Right lobe of liver (tissue), 6 donors: ENCODE measurements at places on chromosomes 5 and 9. TPM values are rescaled to one million over a fixed set of nuclear protein-coding genes. Genes with fewer than 3 reads are reported as not detected.

Gene ZNF883
- total RNA-seq: not detected

Gene PCDHGC5
- total RNA-seq: 0.24 TPM

Gene APBA1
- 25.5 TPM for total RNA-seq

Gene TJP2
- total RNA-seq: 62.0 TPM

Gene C9orf78
- total RNA-seq: 39.8 TPM

Gene PSMD5
- total RNA-seq: 24.9 TPM

Gene MELK
- total RNA-seq: 5.3 TPM

Gene FREM1
- 0.73 TPM for total RNA-seq

Gene ZNF484
- total RNA-seq: 2.3 TPM

Gene C5orf34
- total RNA-seq: 0.99 TPM

Gene BARHL1
- not detected for total RNA-seq

Gene TMEM232
- 1.3 TPM for total RNA-seq

Gene SPINK4
- total RNA-seq: not detected

Gene C7
- 104 TPM for total RNA-seq

Gene RAB14
- 52.6 TPM for total RNA-seq

Gene TXNDC8
- not detected for total RNA-seq

Gene C1QTNF2
- total RNA-seq: 0.11 TPM

Gene MYOZ3
- 0.12 TPM for total RNA-seq

Gene PLPP6
- total RNA-seq: 9.5 TPM

Gene PCDH12
- 1.9 TPM for total RNA-seq

Gene ZNF658
- 1.5 TPM for total RNA-seq

Gene FAM221B
- not detected for total RNA-seq

Gene EPB41L4A
- total RNA-seq: 4.0 TPM

Gene GAS1
- total RNA-seq: 3.7 TPM
